ENCODE measurements at places on chromosomes 6 and 20. TPM values are rescaled to one million over a fixed set of nuclear protein-coding genes. Genes with fewer than 3 reads are reported as not detected.

The PM20D2 gene
- total RNA-seq, result 24.2 TPM

The E2F1 gene
- 23.3 TPM for total RNA-seq

The FKBP5 gene
- total RNA-seq, result 54.7 TPM

The MYLK2 gene
- total RNA-seq, result 0.11 TPM

The DPPA5 gene
- total RNA-seq, result not detected

The ALDH8A1 gene
- 0.64 TPM for total RNA-seq

The MUC22 gene
- total RNA-seq, result not detected

The SLC17A1 gene
- total RNA-seq, result not detected

The MLN gene
- total RNA-seq, result 0.48 TPM

The COX4I2 gene
- total RNA-seq, result not detected

The GTSF1L gene
- not detected for total RNA-seq

The COL12A1 gene
- total RNA-seq, result 20.2 TPM

The BPIFA1 gene
- not detected for total RNA-seq

The LY6G6F gene
- not detected for total RNA-seq

The CCDC170 gene
- total RNA-seq, result 0.77 TPM

The RPN2 gene
- 154 TPM for total RNA-seq

The CARMIL1 gene
- total RNA-seq, result 38.6 TPM

The PDE10A gene
- 3.4 TPM for total RNA-seq

The KIAA1586 gene
- 3.6 TPM for total RNA-seq

The SCUBE3 gene
- 0.20 TPM for total RNA-seq

The LY6G5C gene
- total RNA-seq, result 1.9 TPM

The BEND6 gene
- total RNA-seq, result 0.61 TPM

The EFCAB8 gene
- 0.72 TPM for total RNA-seq

The RAD21L1 gene
- total RNA-seq, result not detected

The LGSN gene
- total RNA-seq, result 0.11 TPM

The CLDN20 gene
- not detected for total RNA-seq

The CST7 gene
- total RNA-seq, result 0.47 TPM

The KCNB1 gene
- 0.37 TPM for total RNA-seq

The TRMT6 gene
- 10.9 TPM for total RNA-seq

The SYCP2L gene
- 0.11 TPM for total RNA-seq

The ROS1 gene
- 1.9 TPM for total RNA-seq

The KCNK5 gene
- total RNA-seq, result 39.6 TPM

The MDC1 gene
- total RNA-seq, result 59.0 TPM

The SLC35F1 gene
- 0.25 TPM for total RNA-seq

The MEP1A gene
- total RNA-seq, result 207 TPM

The MTFR2 gene
- total RNA-seq, result 9.8 TPM
